ENCODE measurements at places on chromosomes 7 and 10. TPM values are rescaled to one million over a fixed set of nuclear protein-coding genes. Genes with fewer than 3 reads are reported as not detected.

- DNase-seq = no peak
Measured at GRCh38 chr10:58909881-58910280, 266.6 kb upstream of the PHYHIPL start.

DNA sequence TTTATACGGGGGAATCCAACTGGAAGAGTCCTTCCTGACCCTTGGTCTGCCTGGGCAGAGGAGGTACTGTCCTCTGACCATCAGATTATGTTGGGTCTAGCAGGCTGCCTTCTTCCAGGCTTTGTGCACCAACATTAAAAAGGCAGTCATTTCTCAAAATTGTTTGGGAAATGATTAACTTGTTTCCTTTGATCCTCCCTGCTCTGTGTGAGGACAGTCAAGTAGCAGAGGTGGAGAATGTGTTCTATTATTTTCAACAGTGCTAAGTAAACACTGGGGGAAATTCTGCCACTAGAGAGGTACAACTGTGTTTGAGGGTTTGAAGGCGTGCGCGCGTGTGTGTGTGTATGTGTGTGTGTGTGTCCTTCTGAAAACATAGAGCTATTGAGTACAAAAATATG lies 20.6 kb downstream of the ACSL5 start:
- no peak for DNase-seq

DNA sequence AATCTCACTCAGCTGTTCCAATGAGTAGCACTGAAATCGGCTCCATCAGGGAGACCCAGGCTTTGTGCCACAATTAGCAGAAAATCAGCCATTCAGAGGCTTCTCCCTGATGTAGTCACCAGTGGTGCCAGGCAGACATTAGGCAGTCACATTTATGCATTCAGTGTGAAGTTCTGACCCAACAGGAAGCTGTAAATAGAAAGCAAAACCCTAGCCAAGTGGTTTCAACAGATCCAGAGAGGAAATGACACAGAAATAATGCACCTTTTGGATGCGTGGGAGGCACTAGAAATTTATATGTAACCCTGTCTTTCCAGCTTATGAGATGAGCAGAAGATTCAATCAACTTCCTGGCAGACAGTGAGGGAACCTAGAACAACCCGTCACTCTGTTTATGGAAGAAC lies 186.4 kb downstream of the PDE1C start:
- no peak for DNase-seq

The NPY gene
- not detected for total RNA-seq

- no peak for DNase-seq
Measured at GRCh38 chr10:44723619-44724325, 187.4 kb upstream of the TMEM72 start.

DNA sequence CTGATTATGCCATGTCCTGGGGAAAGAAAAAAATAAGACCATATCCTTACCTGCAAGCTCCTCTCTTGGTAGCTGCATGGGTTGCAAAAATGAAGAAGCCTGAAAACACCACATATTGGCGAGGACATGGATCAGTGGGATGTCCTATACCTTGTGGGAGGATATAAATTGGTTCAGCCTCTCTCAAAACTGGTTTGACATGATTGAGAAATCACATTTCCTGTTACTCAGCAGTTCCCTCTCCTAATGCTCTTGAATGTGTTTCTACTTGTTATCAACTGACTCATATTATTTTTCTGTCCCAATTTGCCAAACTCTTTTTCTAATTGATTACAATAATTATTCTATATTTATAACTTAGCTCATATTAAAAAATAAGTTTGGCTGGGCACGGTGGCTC lies 380.2 kb downstream of the EXOC4 start:
- no peak for DNase-seq

The MET gene
- 34.3 TPM for total RNA-seq

DNA sequence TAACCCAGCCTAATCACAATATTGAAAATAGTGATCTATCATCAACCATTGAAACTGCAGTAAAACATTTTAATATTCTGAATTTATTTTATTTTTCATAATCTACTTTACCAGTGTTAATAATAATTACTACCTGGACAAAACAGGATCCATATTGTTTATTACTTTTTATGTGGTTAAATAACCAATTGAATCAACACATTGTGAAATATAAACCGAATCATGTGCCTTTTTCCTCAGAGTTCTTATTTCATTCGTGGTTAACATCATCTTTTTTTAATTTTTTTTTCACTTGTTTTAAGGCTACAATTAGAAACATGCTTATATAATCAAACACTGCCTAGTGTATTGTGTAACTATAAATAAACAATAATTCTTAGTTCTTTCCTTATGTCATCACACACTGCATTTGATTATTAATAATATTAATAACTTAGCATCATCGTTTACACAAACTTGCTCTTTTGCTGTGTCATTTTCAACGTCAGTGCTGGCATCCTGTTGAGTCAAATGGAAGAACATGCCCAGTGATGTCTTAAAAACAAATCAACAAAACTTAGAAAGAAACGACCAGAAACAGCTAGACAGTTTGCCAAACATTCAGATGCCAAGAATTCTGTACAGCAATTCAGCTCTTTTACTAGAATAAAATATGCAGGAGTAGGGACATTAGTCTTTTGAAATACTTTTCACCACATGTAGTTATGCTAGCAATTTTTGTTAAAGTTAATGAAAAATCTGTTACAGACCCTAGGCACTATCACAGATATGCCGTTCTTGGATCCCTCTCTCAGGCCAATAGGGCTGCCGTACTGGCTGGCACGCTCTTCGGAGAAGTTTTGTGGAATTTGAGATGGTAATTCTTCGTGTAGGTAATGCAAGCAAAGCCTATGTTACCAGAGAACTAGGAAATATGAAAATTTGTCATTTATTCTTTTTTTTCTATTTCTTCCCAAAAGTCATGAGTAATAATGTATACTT lies 330.4 kb upstream of the SEMA3A start:
- no peak for DNase-seq

- DNase-seq = no peak
Measured at GRCh38 chr10:64091897-64092296, 570.7 kb downstream of the REEP3 start.

DNA sequence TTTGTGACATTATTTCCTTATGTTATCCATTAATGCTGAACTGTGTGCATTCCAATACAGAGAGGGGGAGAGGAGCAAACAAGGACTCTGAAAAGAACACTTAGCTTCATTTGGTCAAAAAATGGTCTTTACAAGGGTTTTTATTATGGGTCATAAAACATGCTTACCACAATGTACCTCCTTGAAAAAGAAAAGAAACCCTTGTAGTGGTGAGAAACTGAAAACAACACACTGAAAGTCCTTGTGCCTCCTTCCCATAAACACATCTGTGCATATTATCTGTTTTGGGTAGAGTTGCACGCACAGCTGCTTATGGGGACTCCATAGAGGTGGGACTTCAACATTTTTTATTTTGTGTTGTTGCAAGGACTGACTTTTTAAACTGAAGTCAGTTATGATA lies 98.7 kb downstream of the CDK6 start:
- no peak for DNase-seq

DNA sequence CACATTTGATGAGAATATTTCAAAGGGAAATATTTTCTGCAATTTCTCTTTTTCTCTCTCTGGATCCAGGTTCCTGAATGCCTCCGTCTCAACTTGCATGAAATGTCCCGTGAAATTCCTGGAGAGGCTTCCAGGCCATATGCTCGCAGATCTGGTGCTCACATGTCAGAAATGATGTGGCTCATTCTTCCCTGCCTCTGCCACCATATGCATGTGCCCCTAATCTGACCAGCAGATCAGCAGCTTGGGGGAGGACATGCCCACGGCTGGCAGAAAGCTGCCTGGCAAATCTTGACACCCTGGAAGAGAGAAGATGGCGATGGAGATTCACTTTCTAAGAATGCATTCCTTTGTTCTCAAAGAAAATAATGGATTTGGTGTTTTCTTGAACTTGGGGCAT lies 490.7 kb downstream of the RPS24 start:
- DNase-seq = peak; percentile 6

The PIK3AP1 gene
- total RNA-seq = 6.8 TPM

DNA sequence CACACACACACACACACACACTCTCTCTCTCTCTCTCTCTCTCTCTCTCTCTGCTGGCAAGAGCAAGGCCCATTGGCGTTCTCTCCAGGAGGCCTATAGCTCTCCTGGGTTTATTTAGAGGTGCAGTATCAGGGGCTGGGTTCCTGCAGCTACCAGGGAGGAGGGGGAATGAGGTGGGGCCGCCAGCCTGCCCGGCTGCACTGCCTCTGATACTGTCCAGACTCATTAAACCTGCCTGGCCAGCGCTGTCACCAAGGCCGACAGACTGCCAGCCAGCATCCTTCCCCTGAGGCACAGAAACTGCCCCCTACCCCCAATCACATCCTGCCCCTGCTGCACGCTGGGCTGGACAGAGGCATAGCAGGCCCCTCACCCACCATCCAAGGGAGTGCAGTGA lies 4.3 kb downstream of the PRRT4 start:
- DNase-seq = no peak

- DNase-seq = no peak
Measured at GRCh38 chr10:80700760-80701444, 163.2 kb downstream of the SH2D4B start.

The GDF10 gene
- not detected for total RNA-seq

The PPP1R3C gene
- total RNA-seq = 55.2 TPM

The RET gene
- 0.26 TPM for total RNA-seq

The CTAGE6 gene
- total RNA-seq = 1.4 TPM

GRCh38 chr10:130767116-130767730 lies 544.3 kb downstream of the TCERG1L start:
- no peak for DNase-seq

The CALY gene
- not detected for total RNA-seq

- no peak for DNase-seq
Measured at GRCh38 chr10:24448351-24448999, 239.5 kb downstream of the KIAA1217 start.

The CLCN1 gene
- not detected for total RNA-seq

- DNase-seq = no peak
Measured at GRCh38 chr7:106175507-106175906, 63.4 kb upstream of the SYPL1 start.

DNA sequence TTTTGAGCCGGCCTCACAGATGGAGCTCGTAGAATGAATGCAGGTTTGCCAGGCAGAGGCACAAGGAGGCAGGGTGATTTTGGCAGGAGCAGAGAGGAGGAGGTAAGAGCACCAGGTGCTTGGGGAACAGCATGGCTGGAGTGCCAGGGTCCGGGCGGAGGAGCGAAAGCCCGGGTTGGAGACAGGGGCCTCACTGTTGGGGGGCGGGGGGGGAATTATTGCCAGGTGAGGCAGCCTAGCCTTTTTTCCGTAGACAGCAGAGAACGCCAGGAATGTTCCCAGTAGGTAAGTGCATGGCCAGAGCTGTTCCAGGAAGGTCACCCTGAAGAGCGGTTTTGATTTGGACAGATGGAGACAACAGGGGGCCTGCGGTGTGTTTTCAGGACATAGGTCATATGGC lies 9.5 kb downstream of the SRRM3 start:
- DNase-seq = no peak

DNA sequence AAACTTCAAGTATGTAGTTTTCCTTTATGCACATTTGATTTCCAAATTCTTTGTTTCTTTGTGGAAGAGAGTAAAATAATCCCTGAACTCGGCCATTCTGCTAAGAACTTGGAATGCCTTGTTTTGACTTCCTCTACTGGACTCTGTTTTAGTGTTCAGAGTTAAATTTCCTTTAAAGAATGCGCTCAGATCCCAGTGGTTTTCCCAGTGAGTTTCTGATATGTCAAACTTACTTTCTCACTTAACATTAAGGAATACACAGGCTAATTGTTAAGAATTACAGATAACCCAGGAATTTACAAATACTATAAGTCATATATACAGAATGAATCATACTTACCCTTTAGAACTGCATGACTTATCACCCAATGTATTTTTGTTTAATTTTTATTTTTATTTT lies 1067.6 kb upstream of the CELF2 start:
- no peak for DNase-seq

GRCh38 chr10:110311357-110311949 lies 6.7 kb upstream of the SMNDC1 start:
- peak; percentile 52 for DNase-seq

The HOXA10 gene
- 87.5 TPM for total RNA-seq

- DNase-seq = no peak
Measured at GRCh38 chr10:114967071-114967470, 29.1 kb downstream of the TRUB1 start.

GRCh38 chr10:104036518-104037260 lies 49.0 kb downstream of the COL17A1 start:
- no peak for DNase-seq

The PILRA gene
- total RNA-seq = 3.8 TPM

DNA sequence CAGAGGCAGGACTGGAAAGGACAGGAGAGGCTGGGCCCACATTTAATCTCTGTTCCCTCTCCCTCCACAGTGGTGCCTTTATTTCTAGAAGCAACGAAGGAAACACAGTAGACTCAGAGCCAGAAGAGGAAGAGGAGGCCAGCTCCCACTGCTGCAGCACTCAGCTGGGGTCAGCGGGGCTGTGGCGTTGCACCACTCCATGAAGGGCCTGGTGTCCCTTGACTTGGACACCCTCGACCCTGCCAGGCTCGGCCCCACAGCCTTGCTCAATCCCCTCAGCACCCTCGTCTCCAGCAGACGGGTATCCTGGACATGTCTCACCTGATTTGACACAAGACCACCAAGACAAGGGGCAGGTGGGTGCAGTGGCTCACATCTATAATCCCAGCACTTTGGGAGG lies 38.8 kb downstream of the PRKAG2 start:
- no peak for DNase-seq

DNA sequence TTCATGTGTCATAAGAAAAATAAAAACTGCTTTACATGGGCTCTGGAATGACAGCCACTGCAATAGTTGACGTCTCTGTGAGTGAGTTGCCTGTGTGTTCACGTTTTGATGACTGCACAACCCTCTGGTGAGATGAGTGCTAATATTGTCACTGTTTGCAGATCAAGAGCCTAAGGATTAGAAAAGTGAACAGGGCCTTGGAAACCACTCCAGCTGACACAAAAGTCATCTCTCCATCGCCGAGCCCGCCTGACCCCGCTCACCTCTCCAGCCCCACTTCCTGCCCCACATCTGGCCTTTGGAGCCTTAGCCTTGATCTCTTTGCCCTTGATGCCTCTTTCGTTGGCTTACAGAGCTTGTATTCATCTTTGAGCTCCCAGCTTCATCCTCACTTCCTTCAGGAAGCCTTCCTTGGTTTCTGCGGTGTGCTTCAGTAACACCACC lies 351.7 kb downstream of the TCERG1L start:
- DNase-seq = no peak

GRCh38 chr7:90216771-90217170 lies 5.2 kb downstream of the STEAP2 start:
- DNase-seq = no peak

GRCh38 chr7:116142850-116143249 lies 67.5 kb upstream of the TES start:
- DNase-seq = no peak

The ZNF277 gene
- total RNA-seq = 25.9 TPM

DNA sequence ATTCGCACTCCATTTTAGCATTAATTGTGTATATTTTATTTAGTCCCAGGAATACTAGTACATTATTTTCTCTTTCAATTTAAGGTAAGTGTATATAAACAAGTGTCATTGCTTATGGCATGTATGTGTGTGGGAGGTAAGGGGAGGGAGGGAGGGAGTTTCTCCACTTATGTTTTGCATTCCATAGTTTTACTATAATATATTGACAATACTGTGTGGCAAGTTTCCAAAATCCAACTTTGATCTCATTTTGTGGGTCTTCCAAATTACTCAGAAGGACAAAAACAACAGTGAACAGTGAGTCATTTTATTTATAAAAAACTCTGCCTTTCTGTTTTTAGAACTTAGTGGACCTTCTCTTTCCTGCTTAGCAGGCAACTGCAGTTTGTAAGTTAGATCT lies 102.3 kb upstream of the SEMA3E start:
- no peak for DNase-seq

The ALOX5 gene
- 3.5 TPM for total RNA-seq

Measured in uterus (tissue), 4 donors.